ENCODE measurements at places on chromosomes 3 and 15.

- DNase-seq: no peak
Observed at GRCh38 chr3:158651192-158651591, 6.9 kb downstream of the GFM1 start.

DNA sequence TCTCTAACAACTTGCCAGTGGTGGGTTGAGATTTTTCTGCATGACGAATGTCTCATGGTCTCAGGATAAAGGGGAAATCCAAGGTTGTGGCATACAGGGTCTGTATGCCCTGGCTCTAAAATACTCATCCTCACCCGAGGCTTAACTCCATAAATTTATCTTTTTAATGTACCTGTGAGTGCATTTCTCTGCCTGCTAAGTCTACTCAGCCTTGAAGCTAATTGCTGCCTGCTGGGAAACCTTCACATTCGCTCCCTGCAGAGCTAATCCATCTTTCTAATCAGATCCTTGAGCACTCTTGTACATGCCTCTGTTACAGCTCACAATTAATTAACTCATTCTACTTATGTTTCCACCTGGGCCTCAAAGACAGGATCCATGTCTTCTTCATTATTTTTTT is 93.8 kb downstream of the CMSS1 start:
- DNase-seq: no peak

- no peak for DNase-seq
Observed at GRCh38 chr3:195893516-195893915, 14.8 kb downstream of the TNK2 start.

DNA sequence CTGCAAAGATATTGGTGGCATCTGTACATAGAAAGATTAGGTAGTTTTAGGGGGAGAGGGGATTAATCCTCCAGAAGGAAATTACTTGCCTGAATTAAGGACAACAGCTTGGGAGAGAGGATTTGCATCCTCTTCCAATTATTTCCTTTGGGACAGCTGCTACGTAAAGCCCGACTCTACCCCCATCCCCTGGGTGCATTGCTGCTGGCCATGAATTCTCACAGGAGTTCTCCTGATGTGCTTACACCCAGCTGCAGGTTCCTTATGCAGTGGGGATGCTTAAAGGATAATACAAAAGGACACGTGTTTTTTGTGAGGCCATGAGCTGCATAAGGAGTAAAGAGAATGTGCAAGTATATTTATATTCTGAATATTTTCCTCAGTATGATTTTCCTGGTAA is 132.3 kb downstream of the VPS8 start:
- no peak for DNase-seq

DNA sequence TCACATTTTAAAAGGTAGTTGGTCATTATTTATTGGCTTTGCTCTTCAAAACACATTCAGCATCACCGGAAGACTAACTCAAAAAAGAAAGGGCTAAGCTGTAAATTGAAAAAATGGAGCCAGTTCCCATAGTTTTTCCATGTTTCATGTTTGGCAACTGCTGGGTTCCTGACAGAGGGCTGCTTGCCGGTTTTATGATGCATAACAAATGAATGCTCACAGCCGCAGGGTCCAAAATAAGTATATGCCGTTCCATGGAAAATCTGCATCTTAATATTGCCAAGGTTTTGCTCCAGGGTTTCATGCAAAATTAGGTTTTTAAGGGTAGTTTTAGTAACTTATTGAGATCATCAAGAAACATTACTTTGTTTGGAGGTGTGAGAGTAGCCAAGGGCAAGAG is 15.8 kb downstream of the SLC12A1 start:
- DNase-seq: no peak

DNA sequence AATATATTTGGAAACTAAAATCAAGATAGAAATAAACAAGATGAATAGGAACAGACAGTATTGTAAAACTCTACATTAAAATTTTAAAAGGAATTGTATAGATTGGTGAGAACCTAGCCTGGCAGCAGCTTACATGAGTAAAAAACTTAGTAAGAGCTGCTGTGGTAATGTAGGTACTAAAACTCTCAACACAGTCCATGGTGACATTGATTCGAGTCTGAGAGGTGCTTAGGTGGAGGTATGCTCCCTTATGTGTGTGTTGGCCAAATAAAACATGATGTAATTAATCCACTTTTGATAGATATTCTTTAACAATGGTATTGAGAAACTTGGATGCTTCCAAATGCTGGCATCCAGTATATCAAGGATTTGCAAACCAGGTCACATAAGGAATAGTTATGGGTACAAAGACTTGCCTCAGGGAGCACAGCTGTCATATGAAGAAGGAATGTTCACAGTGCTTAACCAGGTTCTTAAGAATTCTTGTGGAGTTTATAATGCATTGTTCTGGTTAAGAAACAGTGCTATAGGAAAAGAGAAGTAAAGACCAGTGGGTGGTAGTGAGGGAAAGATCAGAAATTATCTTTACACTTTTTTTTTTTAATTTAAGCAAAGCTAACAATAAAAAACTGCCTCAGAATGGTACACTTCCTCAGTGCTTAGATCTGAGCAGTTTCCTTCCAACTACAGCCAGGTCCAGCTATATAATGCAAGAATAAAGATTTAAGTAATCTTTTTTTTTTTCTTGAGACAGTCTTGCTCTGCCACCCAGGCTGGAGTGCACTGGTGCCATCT is 24.6 kb upstream of the IL20RB start:
- no peak for DNase-seq

- DNase-seq: no peak
Observed at GRCh38 chr3:43742920-43743319, 52.2 kb downstream of the ABHD5 start.

- no peak for DNase-seq
Observed at GRCh38 chr3:45608885-45609284, 14.3 kb downstream of the LIMD1 start.

GRCh38 chr3:97871801-97872524 is 50.2 kb downstream of the CRYBG3 start:
- peak; percentile 89 for DNase-seq

DNA sequence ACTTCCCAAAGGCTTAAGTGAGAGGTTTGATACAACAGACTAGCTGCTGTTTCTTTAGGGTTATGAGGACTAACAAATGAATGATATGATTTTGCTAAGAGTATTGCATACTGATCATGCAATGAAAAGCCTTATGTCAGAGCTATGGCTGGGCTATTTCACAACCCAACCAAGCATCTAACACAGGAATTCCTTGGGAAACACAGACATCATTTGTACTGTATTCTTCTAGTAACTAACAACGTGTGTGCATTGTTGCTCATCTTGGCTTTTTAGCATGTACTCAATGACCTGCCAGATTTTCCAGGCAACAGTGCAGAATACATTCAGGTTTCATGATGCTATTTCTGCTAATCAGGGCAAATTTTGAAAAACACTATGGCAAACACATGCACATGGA is 19.3 kb downstream of the PDZRN3 start:
- no peak for DNase-seq

DNA sequence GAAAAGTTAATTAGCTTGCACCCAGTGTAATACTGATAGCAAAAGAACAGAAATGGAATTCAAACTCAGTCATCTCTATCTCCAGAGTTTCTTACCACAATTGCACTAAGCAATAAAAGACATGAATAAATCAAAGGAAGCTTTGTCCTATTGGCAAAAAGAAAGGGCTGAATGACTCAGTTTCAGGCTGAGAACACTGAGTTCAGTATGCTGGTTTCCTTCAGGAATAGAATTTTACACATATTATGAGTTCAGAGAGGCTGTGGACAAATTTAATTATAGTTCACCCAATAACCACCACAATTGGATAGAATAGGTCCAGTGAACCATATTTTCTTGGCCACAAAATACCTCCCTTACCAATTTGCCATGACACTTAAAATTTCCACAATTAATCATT is 249.7 kb downstream of the KCNMB2 start:
- no peak for DNase-seq

DNA sequence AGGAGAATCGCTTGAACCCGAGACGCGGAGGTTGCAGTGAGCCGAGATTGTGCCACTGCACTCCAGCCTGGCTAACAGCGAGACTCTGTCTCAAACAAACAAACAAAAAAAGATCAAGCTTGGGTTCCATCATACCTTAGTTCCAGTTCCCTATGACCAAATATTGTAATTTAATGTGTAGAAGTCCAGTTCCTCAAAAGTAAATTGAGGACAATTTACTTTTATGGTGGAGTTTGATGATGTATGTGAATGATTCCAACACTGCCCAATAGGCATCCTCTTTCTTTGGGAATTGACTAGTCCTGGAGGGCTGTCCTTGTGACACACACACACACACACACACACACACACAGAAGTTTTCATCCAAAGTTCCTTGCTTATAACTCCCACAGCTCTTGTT is 2.8 kb upstream of the PKM start:
- DNase-seq: no peak

GRCh38 chr3:56458496-56459103 is 9.7 kb downstream of the ERC2 start:
- DNase-seq: no peak

DNA sequence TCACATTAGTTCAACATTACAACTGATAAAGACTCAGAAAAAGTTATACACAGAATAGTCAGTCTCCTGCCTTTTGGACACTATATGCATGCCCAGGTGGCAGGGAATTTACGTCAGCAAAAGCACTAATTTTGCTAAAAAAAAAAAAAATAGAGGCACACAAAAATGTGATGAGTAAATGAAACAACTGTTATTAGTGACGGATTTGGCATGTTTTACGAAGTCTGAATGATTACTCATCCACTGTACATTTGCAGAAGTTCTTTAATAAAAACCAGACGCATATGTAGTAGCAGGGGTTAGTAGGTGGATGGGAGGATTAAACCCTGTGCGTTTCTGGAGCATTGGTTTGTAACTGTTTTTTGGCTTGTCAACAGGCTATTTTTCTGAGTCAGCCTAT is 99.0 kb downstream of the MITF start:
- peak; percentile 39 for DNase-seq

- DNase-seq: no peak
Observed at GRCh38 chr15:62958528-62959363, 83.8 kb upstream of the TPM1 start.

GRCh38 chr15:50857763-50858162 is 50.7 kb upstream of the AP4E1 start:
- DNase-seq: no peak

DNA sequence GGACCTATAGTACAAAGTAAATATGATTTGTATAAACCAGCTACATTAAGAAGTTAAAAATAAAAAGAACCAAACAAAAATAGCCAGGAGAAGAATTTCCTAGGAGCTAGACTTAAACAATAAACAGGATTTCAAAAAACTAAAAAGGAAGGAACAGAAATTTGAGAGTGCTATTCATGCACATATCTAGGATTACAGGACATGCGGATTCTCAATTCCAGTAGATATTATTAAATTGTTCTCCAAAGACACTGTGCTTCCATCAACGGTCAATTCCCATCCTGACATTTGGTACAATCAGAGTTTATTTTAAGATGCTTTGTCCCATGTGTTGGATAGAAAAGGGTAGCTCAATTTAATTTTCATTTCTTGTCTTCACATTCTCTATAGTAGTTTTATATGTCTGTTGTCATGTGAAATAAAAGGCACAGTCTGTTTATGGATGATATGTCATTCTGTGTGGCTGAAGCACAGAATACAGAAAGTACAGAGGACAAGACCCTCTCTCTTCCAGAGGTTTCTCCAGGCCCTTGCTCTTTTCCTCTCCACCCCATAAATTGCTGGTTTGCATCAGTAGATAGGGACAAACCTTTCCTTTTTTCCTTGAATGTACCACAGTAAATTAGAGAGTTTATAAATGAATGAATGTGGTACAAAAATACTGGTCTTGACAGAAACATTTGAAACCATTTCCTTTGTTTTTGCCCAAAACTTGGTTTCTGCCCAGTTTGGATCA is 3.5 kb downstream of the PLOD2 start:
- no peak for DNase-seq

DNA sequence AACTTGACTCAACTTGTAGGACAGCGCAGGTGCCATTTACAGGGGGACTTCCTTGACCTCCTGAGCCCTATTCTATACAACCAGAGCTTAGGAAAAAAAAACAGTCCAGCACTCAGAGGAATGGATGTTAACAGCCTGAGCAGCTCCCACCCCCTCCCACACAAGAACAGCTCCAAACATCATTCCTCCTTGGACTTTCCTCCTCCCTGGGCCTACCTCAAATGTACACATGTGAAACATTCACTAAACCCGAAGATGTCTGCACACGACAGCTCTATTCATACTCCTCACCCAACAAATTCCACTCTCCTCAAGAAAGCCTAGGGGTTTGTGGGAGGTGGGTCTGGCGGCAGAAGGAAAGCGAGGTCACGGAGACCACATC is 503 bp upstream of the ATRIP start:
- no peak for DNase-seq

DNA sequence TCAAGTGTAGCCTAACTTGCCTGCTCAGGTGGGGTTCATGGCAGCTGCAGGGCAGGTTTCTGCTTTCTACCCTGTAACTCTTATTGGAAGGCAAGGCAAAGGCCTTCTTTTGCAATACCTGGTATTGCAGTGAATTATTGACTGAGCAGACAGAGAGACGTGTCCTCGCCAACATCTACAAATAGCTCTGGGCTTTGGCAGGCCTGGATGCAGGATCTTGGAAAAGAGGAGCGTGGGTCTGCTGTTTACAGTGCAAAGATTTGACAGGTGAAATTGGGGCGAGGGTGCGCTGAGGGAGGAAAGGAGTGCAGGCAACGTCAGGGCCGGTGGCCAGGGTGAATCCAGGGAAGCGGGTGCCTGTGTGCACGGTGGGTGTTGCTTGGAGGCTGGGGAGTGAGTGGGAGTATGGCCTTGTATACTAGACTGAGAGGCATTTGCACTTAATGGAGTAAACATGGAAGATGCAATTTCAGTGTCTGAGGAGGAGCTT is 44.5 kb downstream of the ST6GAL1 start:
- DNase-seq: no peak

- DNase-seq: peak; percentile 53
Observed at GRCh38 chr15:63503739-63504246, 600 bp upstream of the USP3 start.

GRCh38 chr3:99502871-99503270 is 135.5 kb upstream of the COL8A1 start:
- DNase-seq: no peak

- no peak for DNase-seq
Observed at GRCh38 chr15:101156509-101157159, 95.2 kb downstream of the CHSY1 start.

DNA sequence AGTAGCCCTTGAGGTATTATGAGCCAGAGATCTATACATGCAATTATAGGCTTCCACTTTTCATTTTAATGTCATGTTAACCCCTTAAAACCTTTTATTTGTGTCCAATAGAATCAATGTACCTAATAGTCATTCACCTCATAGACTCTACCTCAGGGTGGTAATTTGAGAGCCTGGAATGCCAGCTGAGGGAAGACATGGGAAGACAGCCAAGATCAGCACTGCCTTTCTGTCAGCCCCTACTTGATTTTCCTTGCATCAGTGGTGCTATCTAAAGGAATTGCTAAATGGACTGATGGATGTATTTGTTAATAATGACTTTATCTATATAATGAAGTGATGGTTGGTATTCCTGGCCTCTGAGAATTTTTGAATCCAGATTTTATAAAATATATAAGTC is 113.3 kb upstream of the GBE1 start:
- no peak for DNase-seq

GRCh38 chr3:30343861-30344260 is 262.5 kb upstream of the TGFBR2 start:
- DNase-seq: no peak
